Activated CD4-positive, CD25-positive, alpha-beta regulatory T cell treated with anti-CD3 and anti-CD28 coated beads, Interleukin-2, amount 50 U/mL, for 72 hours (primary cell): ENCODE measurements at places on chromosomes 1 and 21.
A peak's percentile ranks its signal among the peaks of the same experiment; 100 is the strongest.

DNA sequence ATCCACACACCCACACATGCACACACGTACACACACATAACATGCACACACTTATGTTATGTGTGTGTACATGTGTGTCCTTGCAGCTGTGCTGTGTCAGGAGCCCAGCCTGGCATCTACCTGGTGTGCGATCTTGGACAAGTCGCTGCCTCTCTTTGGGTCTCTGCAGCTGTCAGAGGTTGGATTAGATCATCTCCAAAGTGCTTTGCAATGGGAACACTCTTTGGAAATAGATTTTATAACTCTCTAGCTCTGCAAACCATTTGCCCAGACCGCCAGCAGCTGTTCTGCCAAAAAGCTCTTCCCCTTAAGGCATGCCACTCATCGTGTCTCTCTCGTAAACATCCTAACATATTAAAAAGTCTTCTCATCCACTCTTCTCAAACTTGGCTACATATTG lies 4.7 kb downstream of the PKP1 start:
- no peak for DNase-seq

DNA sequence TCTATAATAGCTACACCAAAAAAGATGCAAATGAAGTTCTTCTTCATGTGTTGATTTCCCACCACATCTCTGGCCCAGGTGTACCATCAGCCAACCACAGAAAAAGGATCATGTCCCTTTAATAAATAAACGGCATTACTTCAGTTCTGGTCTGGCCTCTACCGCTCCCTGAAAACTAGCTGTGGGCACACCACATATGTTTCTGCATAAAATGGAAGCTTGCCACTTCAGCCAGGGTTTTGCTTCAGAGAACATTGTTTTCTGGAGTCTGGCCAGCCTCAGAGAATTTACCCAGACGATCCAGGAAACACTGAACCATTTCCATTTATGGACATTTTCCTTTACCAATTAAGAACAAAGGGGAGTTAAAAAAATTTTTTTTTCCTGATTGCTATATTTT lies 5.8 kb upstream of the LAMC2 start:
- DNase-seq: no peak

- no peak for DNase-seq
Observed at GRCh38 chr1:23475134-23475628, 8.8 kb downstream of the ASAP3 start.

DNA sequence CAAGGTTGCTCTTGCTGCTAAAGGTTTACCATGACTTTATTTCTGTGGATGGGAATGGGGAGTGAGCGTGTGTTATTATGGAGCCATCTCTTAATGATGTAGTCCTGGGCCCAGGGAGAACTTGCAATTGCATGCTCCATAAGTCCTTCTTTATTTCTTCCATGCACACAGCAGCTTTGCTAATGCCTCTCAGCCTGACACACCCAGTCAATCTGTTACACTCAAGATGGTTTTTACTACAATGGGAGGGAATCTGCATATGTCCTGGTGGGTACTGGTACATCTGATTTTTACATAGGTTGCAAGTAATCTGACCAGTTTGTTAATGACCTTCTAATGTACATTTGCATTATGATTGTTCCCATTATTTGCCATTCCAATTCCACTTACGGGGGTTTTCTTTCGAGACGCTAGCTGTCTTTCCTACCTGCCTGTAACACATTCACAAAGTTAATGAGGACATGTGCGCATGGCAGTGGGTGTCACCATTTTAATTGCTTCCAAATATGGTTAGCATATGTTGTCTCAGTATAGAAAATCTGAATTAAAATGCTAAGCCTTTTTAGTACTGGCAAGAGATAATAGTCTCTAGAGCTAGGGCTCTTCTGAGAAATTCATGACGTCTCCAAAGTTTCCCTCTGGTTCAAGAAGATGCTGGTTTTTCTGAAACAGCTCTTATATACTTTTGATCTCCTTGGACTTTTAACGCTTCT lies 188.2 kb downstream of the GRIK1 start:
- DNase-seq: no peak

GRCh38 chr1:246726881-246727280 lies 2.7 kb downstream of the SCCPDH start:
- no peak for DNase-seq

DNA sequence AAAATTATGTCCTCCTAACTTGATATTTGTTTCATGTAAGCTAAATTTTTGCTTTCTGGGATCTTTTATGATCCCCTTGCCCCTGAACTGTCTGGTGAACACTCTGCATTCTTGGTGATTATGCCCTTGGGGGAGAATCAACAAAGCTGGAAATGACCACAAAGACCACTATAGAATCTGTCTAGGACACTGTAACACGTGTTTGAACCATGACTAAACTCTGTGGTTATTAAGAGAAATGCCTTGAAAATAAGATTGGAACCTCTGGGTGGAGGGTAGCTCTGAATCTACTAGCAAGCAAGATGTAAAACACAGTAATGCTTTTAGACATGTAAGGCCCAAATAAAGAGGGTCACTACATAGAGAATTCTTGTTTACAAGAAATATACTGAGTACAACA lies 237.5 kb downstream of the HMCN1 start:
- DNase-seq: no peak

- no peak for DNase-seq
Observed at GRCh38 chr1:244674446-244674845, 21.5 kb downstream of the DESI2 start.

GRCh38 chr1:207822124-207822601 lies 70.3 kb downstream of the CD46 start:
- DNase-seq: no peak

GRCh38 chr1:59999006-59999405 lies 72.4 kb upstream of the CYP2J2 start:
- DNase-seq: no peak

DNA sequence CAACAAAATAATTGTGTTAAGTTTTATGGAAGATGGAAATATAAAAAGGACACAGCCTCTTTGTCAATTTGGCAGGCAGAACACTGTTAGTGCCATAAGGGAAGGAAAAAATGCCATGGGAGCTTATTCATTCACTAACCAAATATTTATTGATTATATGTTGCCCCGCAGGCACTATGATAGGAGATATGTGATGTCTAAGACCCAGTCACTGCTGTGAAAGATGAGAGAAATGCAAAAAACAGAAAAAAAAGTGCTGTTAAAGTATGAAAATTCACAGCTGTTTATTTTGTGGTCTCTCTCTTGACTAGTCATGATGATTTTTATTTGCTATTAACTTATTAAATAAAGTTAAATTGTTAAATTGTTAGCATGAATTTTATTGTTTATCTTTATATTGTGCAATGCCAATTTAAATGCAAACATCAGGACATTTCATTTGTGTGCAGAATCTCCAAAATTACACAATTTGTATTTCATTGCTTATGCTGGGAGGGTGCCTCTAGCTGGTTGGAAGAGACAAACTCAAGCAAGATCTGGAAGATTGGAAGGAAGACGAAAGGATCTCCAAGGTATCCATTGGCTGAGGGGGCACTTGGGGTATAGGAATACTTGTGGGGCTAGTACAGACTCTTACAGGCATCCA lies 17.8 kb upstream of the PTGFR start:
- DNase-seq: no peak

GRCh38 chr21:25934771-25935224 lies 200.0 kb downstream of the GABPA start:
- no peak for DNase-seq

DNA sequence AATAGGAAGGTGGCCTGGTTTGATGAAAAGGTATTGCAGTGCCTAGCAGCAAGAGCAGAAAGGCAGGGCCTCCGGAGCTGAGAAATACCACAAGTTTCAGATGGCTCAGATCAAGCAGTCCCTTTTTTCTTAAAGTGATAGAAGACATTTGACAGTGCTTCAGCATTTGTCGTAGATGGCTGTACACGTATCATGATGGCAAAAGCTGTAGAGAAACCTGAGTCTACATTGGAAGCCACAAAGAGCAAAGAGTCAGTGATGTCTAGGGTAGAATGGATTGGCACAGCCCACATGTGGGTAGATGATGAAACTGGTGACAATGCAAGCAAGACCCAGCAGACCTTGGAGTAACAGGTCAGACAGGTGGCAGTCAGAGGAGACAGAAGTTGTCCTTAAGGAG lies 101.3 kb upstream of the ARTN start:
- DNase-seq: no peak

DNA sequence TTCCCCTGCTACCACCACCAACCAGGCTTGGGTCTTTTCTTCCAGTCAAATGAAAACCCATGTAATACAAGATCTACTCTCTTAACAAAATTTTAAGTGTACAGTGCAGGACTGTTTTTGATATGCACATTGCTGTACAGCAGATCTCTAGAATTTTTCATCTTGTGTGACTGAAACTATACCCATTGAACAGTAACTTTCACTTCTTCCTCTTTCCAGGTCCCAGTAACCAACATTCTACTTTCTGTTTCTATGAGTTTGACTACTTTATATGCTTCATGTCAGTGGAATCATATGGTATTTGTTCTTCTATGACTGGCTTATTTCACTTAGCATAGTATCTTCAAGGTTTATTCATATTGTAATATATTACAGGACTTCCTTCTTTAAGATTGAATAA lies 45.3 kb upstream of the PLPPR4 start:
- no peak for DNase-seq

- no peak for DNase-seq
Observed at GRCh38 chr1:75791022-75791421, 5.0 kb downstream of the RABGGTB start.

GRCh38 chr1:37561133-37562132 lies 4.7 kb downstream of the DNALI1 start:
- no peak for DNase-seq

DNA sequence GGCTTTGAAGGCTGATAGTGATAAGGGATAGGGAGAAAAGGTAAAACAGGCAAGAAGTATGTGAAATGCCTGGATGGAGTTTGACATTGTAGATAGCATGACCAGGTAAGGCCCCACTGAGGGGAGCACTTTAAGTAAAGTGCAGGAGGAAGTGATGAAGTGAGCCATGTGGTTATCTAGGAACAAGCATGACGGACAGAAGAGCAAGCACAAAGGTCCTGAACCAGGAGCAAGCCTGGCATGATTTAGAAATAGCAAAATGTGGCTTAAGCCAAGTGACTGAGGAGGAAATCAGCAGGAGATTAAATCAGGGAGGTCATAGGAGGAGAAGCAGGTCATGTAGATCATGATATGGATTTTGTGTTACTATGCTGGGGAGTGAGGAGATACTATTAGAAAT lies 129.2 kb downstream of the GLUL start:
- no peak for DNase-seq

DNA sequence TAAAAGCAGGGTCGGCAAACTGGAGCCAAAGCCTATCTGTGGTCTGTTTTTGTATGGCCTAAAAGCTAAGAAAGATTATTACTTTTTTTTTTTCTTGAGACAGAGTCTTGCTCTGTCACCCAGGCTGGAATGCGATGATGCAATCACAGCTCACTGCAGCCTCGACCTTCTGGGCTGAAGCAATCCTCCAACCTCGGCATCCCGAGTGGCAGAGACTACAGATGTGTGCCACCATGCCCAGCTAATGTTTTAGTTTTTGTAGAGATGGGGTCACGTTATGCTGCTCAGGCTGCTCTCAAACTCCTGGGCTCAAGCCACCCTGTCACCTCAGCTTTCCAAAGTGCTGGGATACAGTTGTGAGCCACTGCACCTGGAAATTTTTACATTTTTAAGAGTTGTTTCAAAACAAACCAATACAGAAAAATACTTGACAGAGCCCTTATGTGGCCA lies 6.5 kb upstream of the GLRX2 start:
- DNase-seq: no peak

GRCh38 chr1:239426821-239427475 lies 40.6 kb downstream of the CHRM3 start:
- DNase-seq: no peak

- no peak for DNase-seq
Observed at GRCh38 chr1:30331415-30332065, 391.8 kb downstream of the MATN1 start.

- DNase-seq: peak; percentile 81
Observed at GRCh38 chr1:41573785-41574713, 89.6 kb upstream of the EDN2 start.

GRCh38 chr1:109567877-109568672 lies 19.7 kb downstream of the GNAI3 start:
- no peak for DNase-seq

DNA sequence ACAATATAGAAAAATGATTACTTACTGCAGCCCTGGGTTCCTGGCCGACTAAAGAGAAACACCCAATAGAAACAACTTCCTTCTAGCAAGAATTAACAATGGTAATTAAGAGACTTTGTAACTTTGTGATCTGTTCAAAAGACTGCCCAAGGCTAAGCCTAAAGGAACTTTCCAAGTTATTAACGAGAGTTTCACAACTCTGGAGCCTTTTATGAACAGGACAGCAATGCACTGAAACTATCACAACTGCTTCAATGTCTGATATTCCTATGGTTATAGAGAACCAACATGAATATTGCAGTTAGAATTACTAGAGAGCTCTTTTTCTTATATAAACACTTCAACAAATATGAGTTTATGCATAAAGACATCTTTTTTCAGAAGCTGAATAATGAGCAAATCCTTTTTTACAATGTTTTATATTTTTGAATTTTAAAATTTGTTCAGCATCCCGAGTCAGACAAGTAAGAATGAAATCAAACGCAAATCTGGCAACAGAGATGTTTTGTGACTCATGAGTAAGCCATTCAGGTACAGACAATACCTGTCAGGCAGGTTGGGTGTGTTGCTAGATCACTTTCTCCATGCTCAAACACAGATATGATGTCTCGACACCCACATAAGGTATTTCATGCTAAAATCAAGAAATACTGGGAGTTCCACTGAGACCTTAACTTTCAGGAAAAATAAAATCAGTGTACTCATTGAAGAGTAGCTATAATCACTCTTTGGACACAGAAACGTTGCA lies 22.2 kb upstream of the KCNJ15 start:
- no peak for DNase-seq

GRCh38 chr1:223323491-223324484 lies 40.2 kb downstream of the SUSD4 start:
- no peak for DNase-seq

DNA sequence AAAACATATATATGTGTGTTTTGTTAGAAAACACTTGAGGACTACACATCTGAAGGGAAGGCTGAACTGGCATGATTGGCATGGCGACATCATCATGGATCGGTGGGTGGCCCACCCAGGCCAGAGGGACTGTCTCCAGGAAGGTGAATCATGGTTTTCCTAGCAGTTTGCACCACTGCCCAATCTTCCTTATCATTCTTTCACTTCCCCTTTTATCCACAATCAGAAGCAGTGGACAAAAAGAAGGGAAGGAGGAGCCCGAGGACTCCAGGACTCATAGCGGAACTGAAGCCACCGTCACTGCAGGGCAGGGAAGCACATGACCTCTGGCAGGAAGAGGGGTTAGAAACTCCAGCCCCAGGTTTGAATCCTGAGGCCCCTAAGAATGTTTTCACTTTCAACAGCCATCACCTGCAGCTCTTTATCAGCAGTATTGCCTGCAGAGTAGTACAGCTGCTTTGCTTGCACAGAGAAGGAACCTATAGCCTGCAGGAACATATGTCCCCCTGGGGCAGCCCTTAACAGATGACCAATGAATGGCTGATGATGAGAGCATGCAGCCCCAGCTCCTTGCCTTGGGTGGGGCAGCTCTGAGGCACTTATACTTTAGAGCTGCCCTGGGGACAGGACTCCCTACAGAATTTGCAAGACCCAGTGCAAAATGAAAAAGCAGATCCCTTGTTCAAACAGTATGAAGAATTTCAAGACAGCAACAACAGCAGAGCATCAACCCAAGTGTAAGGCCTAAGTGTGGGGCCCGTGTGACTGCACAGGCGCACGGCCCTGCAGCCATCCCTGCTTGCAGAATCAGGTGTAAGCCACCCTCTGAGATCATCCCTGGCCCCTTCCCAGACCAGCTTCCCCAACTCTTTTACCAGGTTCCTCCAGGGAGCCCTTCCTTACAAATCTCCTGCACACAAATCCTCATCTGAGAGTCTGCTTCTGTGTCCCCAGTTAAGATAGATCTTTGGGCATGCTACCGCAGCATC lies 241.8 kb upstream of the IRF2BP2 start:
- no peak for DNase-seq
